Natural killer cell treated with Interleukin-12 subunit alpha and Interleukin-12 subunit beta and Interleukin-15 and Interleukin-18, amount 100 ng/mL, for 72 hours (primary cell): ENCODE measurements at places on chromosomes 16 and 17. TPM values are rescaled to one million over a fixed set of nuclear protein-coding genes. Genes with fewer than 3 reads are reported as not detected.

- DNase-seq: no peak
Observed at GRCh38 chr17:50798424-50799288, 31.3 kb upstream of the ANKRD40CL start.

Gene NEUROD2
- not detected for total RNA-seq

Gene SMTNL2
- not detected for total RNA-seq

DNA sequence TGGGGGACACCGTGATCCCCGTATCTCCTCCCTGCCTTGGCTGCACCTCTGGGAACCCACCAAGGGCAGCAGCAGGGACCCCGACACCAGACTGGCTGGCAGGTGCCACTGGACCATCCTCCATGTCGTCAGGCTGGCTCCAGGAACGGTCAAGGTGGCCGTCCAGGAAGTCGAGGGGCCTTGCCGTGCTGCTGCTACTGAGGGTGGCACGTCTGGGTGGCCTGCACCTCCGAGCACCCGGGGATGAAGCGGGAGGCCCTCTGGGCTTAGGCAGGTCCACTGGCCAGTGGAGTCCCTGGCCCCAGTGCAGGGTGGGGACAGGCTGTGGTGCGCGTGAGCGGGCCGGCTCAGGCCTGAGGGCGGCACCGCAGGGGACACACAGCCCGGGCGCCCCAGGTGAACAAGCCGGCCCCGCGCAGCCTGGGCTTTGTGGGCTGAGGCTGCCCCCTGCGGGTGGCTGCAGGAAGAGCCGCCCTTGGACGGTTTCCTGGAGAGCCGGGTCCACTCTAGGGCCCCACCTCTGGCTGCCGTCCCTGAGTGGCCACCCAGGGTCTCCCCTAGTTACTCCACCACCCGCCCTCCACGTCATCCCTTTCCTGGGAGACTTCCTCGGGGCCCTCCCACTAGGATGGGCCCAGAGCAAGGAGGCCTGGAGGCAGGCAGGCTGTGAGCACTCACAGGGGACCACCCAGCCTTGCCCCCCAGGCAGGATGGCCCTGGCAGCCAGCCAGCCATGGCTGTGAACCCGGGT lies 42.8 kb upstream of the ZC3H18 start:
- DNase-seq: no peak

DNA sequence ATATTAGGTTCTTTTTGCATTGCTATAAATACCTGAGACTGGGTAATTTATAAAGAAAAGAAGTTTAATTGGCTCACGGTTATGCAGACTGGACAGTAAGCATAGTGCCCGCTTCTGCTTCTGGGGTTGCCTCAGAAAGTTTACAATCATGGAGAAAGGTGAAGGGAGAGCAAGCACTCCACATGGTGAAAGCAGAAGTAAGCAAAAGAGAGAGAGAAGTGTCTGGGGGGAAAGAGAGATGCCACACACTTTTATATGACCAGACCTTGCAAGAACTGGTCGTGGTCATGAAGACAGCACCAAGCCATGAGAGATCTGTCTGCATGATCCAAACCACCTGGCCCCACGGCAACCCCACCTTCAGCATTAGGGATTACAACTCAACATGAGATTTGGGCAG lies 45.4 kb downstream of the KCNJ16 start:
- no peak for DNase-seq

DNA sequence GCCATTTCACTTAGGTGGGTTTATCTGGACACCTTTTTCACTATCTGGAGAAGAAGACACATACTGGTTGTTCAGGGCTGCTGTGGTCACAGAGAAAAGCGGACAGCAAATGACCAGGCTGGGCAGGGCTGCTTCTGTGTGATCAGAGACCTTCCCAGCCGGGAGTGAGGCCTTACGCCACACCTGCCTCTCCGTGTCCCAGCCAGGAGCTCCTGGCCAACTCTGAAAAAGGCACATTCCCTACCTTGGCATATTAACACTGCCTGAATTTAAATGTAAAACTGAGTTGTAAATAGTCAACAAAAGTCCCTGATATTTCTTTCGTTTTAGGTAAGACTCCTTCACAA lies 9.1 kb upstream of the SOST start:
- no peak for DNase-seq

- DNase-seq: no peak
Observed at GRCh38 chr16:22323959-22324786, 27.0 kb downstream of the POLR3E start.

Gene HS3ST3B1
- total RNA-seq: 22.0 TPM

DNA sequence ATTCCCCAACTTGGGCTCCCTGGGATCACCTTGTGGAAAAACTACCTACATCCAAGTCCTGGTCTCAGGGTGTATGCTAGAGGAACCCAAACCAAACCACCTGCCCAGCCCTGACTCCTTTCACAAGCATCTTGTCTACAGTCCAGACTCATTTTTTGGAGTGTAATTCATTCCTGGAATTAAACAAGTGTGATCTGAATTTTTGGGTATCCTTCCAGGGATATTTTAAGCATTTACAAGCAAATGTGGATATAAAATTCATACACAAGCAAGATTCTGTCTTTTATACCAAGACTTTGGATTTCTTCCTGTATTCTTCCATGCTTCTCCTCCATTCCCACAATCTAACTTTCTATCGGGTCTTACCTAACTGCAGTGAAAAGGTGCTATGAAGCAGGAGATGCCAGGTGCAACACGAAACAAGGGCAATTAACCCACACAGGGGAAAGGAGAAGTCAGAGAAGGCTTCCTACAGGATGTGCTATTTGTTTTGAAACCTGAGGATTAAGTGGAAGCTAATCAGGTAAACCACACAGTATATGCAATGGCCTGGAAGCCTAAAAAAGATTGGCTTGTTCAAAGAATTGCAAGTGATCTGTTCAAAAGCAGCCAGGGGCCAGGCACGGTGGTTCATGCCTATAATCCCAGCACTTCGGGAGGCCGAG lies 417.2 kb upstream of the C16orf82 start:
- no peak for DNase-seq

Gene LITAFD
- not detected for total RNA-seq

Gene HBA2
- not detected for total RNA-seq
